K562 (cell line): ENCODE measurements at places on chromosomes 7 and 10. TPM values are rescaled to one million over a fixed set of nuclear protein-coding genes. Genes with fewer than 3 reads are reported as not detected.

- DNase-seq = no peak
These were observed 34.8 kb upstream of the BICC1 start for GRCh38 chr10:58477902-58478301.

Gene CDK13
- 30.4 and 32.4 TPM in 2 replicates for total RNA-seq

Gene SPDYE16
- 0.13 TPM in 1 of 2 replicates, not detected in the other for total RNA-seq

- no peak for DNase-seq
These were observed 167.3 kb upstream of the DKK1 start for GRCh38 chr10:52146766-52147165.

Gene ABCB1
- 0.86 and 0.89 TPM in 2 replicates for total RNA-seq
